ENCODE measurements at places on chromosomes 11 and 22.

DNA sequence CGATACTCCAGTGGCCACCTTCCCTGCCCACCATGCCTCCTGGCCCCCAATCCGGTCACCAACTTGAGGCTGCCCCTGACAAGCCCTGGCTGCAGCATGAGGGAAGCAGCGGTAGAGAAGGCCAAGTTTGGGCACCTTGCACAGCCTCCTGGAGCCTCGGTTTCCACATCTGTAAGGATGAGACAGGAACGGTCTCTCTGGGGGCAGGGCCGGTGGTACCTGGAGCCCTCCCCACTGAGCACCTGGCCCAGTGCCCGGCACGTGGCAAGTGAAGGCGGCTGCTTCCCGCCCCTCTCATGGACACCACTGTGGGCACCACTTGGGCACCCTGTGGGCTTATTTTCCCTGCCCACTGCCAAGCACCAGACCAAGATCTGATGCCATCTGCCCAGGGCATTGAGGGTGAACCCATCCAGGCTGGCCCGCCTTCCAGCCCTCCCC lies 77.8 kb downstream of the CDKN1C start:
- DNase-seq: no peak

DNA sequence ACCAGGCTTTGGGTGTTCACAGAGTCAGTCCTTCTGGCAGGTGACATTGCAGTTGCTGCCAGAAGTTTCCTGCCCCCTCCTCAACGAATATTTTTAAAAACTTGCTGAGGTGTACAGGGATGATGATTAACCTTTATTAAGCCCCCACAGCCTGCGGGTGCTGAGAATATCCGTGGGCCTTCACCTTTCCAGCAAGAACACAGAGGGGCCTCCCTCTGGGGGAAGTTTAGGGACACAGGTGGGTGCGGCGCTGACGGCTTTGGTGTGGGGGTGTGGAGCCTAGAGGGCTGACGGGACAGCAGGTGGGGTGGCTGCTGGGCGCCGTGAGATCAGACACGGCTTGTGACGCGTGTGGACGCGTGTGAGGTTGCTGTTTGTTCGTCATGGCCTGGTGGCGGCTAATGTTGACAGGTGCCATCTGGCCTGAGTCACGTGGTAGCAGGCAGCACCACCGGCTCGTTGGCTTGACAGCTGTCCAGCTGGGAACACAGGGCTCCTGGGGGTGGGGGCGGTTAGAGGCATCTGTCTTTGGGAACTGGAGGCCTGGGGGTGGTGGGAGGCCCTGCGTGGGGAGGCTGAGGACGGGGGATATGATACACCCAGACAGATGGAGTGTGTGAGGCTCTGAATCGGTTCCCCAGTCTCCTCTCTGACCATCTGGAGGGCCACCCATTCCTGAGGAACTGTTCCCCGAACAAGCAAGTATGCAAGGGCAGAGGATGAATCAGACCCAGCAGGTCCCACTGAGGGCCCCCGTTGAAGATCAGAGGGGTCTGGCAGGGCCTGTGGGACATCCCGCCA lies 12.5 kb upstream of the LRRC10B start:
- no peak for DNase-seq

DNA sequence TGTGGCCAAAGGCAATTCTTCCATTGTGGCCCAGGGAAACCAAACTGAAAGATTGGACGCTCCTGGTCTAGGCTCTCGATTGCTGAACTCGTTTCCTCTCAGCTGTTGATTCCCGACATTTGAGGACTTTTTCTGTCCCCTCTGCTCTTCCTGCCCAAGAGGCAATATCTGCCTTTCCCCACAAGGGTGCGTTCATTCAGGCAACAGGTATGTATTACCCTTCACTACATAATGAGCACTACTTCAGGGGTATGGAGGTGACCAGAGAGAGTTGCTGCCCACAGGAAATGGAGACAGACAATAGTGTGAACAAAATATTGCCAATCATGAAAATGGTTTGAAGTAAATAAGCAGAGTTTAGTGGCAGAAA lies 8.2 kb downstream of the PTH start:
- no peak for DNase-seq

DNA sequence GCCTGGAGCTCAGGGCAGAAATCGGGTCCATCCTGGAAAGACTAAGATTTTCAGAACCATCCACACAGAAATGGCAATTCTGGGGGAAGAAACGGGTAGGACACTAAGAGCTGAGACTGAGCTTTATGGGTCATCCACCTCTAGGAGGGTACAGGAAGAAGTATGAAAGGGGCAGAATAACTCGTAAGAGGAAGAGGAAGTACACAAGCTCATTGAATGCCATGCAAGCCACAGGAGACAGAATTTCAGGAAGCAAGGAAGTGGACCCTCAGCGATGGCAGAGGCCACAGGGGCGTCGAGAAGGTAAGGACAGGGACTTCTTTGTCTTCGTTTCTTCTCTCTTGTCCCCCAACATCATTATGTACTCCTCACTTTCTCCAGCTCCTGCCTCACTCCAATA lies 169.6 kb downstream of the MAML2 start:
- no peak for DNase-seq

GRCh38 chr11:122439866-122440810 lies 215.4 kb upstream of the UBASH3B start:
- DNase-seq: no peak

DNA sequence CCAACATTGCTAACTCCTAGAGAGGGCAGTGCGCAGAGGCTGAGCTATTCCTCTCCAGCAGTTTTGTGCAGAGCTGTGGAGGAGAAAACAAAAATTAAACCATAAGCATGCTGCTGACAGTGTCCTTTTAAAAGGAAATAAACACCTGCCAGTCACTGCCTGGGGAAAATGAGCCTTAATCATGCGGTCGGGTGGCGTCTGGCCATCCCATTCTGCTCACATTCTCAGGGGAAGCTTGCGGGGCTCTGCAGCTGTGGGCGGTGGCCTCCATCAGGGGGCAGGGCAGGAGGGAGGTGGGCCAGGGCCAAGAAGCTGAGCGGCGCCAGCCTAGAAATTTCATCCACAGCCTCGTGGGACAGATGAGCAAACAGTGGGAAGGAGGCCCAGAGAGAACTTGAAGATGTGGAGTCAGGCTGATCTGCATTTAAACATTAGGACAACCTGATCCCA lies 71.0 kb upstream of the TP53I11 start:
- no peak for DNase-seq

- DNase-seq: no peak
These were observed 52.4 kb upstream of the ARFGAP3 start for GRCh38 chr22:42909363-42910058.
